COLO829 (cell line): ENCODE measurements at places on chromosomes 13 and 19.

- no peak for DNase-seq
Observed at GRCh38 chr13:39998166-39998565, 342.7 kb downstream of the COG6 start.

- DNase-seq: no peak
Observed at GRCh38 chr13:87280139-87280538, 391.0 kb upstream of the SLITRK5 start.

DNA sequence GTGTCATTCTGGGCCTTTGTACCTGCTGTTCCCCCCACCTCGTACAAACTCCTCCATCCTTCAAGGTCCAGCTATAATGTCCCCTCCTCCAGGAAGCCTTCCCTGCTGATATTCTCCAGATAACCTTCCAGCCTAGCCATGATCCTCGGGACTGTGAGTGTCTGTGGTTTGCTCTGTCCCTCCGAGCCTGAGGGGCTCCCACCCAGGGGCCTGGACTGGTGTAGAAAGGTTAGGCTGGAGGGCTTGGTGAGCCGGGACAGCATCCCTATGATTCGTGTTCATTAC, 2.9 kb upstream of the COMP start:
- DNase-seq: no peak

- peak; percentile 61 for DNase-seq
Observed at GRCh38 chr13:75550159-75550567, 572 bp downstream of the UCHL3 start.

DNA sequence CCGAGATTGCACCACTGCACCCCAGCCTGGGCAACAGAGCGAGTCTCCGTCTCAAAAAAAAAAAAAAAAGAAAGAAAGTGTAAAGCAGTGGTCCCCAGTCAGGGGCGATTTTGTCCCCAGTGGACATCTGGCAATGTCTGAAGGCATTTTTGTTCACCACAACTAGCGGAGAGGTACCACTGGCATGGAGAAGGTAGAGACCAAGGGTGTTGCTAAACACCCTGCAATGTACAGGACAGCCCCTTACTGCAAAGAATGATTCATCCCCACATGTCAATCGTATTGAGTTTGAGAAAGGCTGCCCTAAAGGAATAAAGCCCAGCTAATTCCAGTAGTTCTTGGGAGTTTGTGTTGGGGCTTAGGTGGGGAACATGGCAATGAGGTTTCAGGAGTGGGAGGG, 38.7 kb downstream of the CYP4F2 start:
- DNase-seq: no peak

DNA sequence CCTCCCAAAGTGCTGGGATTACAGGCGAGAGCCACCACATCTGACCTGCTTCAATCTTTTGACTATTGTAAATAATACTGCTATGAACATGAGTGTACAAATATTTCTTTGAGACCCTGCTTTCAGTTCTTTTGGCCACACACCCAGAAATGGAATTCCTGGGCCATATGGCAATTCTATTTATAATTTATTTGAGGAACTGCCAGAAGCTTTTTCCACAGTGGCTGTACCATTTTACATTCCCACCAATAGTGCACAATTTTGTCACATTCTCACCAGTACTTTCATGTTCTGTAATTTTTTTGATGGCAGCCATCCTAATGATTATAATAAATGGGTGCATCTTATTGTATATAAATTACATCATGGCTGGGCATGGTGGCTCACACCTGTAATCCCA, 13.7 kb upstream of the FCER2 start:
- DNase-seq: no peak

DNA sequence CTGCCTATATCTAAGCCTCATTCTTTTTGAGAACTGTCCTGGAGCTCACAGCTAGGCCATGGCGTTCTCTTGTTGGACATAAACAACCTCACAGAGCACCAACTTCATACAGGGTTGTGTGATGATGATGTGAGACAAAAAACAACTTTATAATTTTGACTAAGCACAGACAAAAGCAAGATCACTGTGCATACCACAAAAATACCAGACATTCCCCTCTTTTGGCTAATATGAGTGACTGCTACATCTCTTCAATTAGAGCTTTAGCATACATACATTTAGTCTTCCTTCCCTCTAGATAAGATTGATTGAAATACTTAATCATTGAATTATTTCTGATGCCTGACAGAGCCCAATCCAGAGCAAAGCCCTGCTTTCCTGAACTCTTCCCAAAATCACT, 8.3 kb downstream of the MAB21L1 start:
- DNase-seq: no peak

- no peak for DNase-seq
Observed at GRCh38 chr19:13028027-13028426, 32.8 kb downstream of the NFIX start.

GRCh38 chr13:108315273-108315672, 45.8 kb downstream of the TNFSF13B start:
- DNase-seq: no peak

- DNase-seq: no peak
Observed at GRCh38 chr19:13460045-13460444, 46.2 kb downstream of the CACNA1A start.

DNA sequence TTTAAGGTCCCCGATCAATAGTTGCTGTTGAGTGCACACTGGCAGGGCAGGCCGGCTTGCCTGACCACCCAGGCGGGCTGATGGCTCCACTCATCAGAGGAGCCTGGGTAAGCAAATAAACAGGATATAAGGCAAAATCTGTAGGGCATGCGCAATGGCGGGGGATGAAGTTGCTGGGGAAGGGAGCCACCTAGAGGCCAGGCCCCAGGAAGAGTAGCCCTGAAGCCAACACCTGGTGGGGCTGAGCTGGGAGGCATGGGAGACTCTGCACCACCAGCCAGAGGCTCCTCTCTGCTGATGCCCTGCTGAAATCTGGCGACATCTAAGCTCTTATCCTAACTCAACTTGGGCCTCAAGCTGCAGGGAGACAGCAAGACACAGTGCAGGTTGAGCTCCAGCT, 324.3 kb downstream of the ZNF536 start:
- peak; percentile 69 for DNase-seq

- DNase-seq: no peak
Observed at GRCh38 chr13:58619396-58620113, 988.0 kb downstream of the PCDH17 start.

DNA sequence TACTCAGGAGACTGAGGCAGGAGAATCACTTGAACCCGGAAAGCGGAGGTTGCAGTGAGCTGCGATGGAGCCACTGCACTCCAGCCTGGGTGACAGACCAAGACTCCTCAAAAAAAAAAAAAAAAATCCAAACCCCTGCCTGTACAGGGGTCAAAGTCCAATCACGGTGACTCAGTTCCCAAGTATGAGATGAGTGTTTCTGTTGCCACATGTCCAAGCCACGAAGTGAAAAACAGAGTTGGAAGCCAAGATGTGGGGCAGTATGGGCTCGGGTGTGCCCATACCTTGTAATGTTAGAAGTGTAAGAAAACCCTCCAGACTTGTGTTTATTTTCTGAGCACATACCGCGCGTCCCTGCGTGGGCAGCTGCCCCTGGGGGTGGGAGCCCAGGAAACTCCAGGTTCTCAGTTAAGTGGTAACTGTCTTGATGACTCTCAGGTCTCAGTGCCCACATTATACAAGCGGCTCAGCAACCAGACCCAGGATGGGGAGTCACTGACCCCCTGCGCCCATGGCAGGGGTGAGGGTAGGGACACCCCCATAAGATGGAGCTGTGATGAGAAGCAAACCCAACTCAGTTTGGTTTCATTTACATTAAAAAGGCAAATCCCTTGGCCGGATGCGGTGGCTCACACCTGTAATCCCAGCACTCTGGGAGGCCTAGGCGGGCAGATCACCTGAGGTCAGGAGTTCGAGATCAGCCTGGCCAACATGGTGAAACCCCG, 1.2 kb upstream of the GPX4 start:
- DNase-seq: peak; percentile 69

DNA sequence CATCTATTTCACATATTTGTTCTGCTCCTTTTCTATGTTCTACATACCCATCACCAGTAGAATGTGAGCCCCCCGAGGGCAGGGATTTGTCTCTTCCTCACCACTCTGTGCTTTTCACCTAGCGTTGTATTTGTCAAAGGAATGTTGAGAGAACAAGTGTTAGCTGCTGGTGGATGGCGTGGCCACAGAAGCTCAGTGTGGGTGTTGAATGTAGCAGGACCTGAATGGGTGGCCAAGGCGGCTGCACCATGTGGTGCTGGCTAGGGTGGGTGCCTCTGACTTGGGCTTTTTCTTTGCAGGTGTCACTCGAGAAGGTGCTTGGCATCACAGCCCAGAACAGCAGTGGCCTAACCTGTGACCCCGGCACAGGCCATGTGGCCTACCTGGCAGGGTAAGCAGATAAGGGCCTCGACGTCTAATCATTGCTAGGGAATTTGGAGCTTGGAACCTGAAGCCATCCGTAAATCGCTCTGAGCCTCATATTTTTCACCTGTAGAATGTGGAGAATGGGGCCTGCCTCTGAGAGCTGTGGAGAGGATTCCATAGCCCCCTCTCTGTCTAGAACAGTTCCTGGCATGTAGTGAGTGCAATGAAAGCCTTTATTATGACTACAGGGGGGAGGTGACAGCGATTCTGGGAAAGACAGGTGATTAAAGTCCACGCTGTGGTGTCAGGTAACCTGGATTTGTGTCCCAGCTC, 3.9 kb downstream of the WDR62 start:
- DNase-seq: no peak

- no peak for DNase-seq
Observed at GRCh38 chr13:43784496-43784895, 2.3 kb downstream of the ENOX1 start.

GRCh38 chr19:18319591-18320135, 3.2 kb downstream of the LSM4 start:
- DNase-seq: no peak

- DNase-seq: no peak
Observed at GRCh38 chr13:100565286-100565685, 23.3 kb downstream of the GGACT start.

DNA sequence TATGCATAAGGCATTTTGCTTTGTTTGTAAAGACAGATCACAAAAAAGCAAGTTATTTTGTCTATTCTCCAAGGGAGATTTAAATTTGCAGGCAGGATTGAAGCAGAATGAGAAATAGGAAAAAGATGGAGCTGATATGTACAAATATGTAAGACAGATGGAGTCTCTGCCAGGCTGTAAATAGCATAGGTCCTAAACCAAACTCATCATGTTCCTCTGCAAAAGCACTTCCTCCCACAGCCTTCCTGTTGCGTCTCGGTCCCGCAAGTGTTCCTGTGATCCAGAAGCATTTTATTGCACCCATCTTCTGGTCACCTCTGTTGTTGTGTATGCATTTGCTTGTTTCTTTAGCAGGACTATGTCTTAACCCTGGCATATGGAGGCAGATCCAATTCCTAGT, 95.7 kb upstream of the CLDN10 start:
- no peak for DNase-seq

- DNase-seq: no peak
Observed at GRCh38 chr19:55642153-55643002, 1.1 kb upstream of the ZNF581 start.

DNA sequence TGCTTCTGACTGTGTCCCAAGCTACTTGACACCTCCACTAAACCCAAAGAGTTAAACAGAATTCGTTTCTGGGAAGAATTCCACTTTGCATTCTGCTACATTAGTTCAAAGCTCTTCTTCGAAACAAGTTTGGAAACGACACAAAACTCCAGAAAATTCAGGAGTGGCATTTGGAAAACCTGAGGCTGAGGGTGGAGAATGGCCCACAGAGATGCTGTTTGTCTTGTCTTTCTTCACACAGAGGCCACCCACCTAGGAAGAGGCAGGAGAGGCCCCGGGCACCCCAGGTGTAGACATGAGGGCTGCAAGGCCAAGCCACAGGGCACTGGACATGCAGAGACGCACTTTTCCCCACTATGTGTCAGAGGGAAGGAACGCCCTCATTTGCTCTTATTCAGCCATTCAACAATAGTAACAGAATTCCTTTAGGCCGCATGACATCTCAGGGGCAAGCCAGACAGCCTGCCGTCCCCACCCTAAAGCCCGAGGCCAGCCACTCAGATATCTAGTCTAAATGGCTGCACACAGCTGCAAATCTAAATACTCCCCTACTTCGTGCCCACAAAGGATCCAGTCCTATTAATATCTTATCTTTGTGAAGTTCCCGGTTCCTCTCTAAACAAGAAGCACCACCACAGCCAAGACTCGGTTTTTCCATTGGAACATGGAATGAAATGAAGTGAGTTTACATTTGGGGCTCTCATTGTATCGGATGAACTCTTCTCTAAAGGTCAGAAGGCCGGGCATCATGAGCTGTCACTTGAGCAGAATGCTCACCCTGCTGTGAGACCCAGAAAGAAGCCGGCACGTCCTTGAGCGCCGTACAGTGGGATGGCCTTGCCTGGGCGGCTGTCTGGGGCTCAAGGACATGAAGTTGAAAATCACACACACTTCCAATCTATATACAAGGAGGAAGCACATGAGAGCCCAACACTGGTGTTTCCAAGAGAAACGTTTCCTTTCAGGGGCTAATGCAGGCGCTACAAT, 19.8 kb downstream of the COL4A1 start:
- DNase-seq: no peak

DNA sequence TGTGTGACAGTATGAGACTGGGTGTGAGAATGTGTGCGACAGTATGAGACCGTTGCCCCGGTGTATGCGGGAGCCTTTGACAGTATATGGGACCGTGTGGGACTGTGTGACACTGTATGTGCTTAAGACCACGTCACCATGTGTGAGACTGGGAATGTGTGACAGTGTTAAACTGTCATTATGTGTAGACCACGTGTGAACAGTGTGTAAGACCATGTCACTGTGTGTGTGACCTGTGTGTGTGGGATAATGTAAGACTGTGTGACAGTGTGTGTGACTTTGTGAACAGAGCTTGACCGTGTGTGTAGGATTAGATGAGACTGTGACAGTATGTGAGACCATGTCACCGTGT, 549 bp downstream of the ZNF583 start:
- no peak for DNase-seq

- no peak for DNase-seq
Observed at GRCh38 chr13:53105477-53105876, 76.9 kb downstream of the OLFM4 start.

GRCh38 chr13:24617256-24618010, 62.8 kb upstream of the ATP12A start:
- DNase-seq: no peak

GRCh38 chr19:10346509-10346908, 7.1 kb upstream of the ICAM3 start:
- no peak for DNase-seq
